ENCODE measurements at places on chromosomes 3 and 15.

DNA sequence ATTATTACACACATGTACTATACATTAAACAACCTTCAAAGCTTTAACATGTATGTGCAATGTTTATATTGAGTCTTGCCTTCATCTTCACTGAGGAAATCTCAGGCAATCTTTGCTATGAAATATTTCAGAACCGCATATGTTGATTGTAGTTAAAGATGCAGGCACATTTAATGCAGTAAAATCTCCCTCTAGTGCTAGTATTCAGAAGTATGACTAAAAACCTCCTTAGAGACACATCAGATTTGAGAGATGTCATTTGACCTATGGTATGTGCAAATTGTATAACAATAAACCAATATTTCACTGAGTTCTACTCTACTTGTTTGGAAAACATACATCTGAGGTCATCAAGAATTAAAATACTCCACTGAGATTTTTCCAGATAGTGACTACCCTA is 123.8 kb upstream of the C15orf61 start:
- H3K27me3 ChIP-seq: no peaks in the 10 kb centered on the region
- DNase-seq: no peak
- H3K27ac ChIP-seq: no peak overlapping the region
- no peaks in the 10 kb centered on the region for H3K36me3 ChIP-seq
- H3K4me1 ChIP-seq: no peaks in the 10 kb centered on the region

DNA sequence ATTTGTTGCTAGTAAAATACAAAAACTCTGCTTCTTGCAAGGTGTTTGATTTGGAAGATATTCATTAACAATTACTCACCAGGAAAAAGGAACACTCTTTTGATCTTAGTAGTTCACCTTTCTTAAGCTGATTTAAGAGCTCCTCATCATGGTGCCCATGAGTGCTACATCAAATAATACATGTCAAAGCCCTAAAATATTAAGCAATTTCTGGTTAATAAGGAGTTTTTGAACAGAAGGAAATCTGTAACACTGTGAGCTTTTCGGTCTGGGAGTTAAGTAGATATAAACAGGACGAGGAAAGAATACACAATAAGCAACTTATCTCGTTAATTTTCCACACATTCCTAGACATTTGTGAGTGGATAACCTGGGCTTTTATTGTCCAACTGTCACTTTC is 83.9 kb upstream of the DCBLD2 start:
- no peak overlapping the region for H3K4me3 ChIP-seq
- H3K27me3 ChIP-seq: no peaks in the 10 kb centered on the region
- no peak for DNase-seq
- H3K4me1 ChIP-seq: no peaks in the 10 kb centered on the region

DNA sequence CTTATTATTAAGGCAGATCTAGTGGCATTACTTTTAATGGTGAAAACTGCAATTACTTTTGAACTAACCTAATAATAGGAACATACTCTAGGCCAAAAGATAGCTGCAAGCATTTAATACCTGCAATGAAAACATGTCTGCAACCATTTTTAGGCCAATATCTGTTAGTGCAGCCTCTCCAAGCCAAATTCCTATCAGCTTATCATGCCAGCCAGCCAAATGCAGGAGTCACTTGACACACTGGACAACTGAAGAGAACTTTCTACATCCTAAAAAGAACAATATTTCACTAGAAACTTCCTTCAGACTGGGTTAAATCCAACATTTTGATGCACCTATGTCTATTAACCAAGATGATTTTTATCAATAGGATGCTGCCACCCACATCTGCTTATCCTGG is 33.8 kb downstream of the CCDC54 start:
- no peaks in the 10 kb centered on the region for H3K27me3 ChIP-seq
- no peak overlapping the region for H3K4me3 ChIP-seq
- DNase-seq: no peak
- no peak overlapping the region for H3K27ac ChIP-seq
- no peaks in the 10 kb centered on the region for H3K4me1 ChIP-seq

DNA sequence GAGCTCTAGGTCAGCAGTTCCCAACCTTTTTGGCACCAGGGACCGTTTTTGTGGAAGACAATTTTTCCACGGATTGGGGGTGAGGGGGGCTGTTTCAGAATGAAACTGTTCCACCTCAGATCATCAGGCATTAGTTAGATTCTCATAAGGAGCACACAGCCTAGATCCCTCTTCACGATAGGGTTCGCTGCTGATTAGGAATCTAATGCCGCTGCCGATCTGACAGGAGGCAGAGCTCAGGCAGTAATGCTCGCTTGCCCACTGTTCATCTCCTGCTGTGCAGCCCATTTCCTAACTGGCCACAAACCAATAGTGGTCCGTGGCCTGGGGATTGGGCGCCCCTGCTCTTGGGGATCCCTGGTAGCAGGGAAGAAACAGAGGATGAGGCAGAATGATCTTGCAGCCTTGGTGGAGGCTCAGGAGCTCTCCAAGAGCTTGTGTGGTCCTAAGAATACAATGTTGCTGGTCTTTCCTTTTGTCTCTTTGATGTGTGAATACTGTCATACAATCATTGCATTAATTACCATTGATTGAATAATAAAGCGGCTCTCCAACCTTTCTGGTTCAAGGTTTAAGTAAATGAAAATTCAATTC is 183.2 kb downstream of the FNDC3B start:
- no peaks in the 10 kb centered on the region for H3K4me1 ChIP-seq
- no peak for DNase-seq
- no peak overlapping the region for H3K4me3 ChIP-seq
- no peak overlapping the region for H3K27ac ChIP-seq

DNA sequence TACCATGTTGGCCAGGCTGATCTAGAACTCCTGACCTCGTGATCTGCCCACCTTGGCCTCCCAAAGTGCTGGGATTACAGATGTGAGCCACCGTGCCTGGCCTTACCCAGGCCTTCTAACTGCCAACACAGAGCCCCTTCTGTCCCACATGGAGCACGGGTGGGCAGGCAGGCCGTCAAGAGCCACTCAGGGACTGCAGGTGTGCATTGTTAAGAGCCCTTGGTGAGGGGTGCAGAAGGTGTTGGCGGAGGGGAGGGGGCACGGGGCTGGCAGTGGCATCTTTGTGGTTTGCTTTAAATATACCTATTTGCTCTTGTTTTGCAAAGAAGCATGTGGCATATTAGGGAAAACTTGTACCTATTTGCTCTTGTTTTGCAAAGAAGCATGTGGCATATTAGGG is 37.3 kb downstream of the SMAD6 start:
- DNase-seq: no peak
- H3K4me1 ChIP-seq: no peaks in the 10 kb centered on the region
- H3K4me3 ChIP-seq: no peak overlapping the region
- H3K27me3 ChIP-seq: no peaks in the 10 kb centered on the region
- no peaks in the 10 kb centered on the region for H3K36me3 ChIP-seq

DNA sequence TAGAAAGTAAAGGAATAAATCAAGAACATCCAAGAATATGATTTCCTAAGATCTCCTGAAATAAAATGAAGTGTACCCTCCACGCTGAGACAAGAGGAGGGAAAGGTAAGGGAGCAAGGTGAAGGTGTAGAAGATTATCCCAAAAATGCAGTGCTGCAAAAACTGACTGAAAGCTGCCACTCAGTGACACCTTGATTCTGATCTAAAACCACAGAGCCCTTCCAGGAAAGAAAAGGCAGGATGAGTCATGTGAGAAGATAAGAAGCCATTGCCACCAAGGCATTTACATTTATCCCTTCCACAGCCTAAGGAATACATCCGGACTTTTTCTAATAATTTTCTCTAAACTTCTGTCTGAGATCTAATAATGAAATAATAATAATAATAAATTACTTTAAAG is 49.9 kb downstream of the IGSF11 start:
- no peak overlapping the region for H3K4me3 ChIP-seq
- no peaks in the 10 kb centered on the region for H3K36me3 ChIP-seq
- H3K27ac ChIP-seq: no peak overlapping the region

DNA sequence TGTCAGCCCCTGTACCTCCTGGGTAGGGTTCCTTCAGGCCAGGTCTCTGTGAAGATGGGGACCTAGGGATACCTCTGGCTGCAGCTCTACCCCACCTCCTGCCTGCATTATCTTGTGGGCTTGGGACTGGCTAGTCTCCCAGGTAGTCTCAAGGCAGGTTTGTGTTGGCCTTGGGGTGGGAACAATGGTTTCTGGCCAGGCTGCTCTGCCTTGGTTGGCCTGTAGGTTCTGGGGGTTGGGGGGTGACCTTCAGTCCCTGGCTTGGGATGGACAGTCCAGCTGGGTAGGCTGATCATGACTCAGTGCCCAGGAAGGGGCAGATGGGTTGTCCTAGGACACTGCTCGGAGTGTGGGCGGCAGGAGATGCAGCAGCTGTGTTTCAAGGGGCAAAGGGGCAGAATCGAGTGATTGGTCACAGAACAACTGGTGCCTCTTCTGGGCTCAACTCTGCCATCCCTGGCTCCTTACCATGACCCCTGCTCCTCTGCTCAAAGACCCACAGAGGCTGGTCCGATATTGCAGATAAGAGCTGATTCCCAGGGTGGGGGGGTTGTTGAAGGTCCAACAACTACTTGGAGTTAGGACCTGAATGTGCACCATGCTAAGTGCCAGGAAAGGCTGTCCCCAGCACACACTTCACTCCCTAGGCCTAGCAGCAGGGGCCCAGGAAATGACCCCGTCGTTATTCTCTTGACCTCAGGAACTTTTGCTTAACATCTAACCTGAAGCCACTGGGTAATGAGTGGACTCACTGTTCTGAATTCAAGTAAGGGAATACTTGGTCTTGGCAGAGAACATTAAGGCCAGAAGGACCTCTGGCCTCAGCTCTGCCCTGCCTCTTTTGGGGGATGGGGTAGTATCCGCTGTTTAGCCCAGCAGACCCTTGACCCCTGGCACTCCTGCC is 18.1 kb upstream of the BSN start:
- no peak for DNase-seq
- H3K27ac ChIP-seq: no peak overlapping the region
- H3K4me1 ChIP-seq: peaks cover 7% of the 10 kb centered on the region
- H3K4me3 ChIP-seq: no peak overlapping the region
- peaks cover 16% of the 10 kb centered on the region for H3K36me3 ChIP-seq

DNA sequence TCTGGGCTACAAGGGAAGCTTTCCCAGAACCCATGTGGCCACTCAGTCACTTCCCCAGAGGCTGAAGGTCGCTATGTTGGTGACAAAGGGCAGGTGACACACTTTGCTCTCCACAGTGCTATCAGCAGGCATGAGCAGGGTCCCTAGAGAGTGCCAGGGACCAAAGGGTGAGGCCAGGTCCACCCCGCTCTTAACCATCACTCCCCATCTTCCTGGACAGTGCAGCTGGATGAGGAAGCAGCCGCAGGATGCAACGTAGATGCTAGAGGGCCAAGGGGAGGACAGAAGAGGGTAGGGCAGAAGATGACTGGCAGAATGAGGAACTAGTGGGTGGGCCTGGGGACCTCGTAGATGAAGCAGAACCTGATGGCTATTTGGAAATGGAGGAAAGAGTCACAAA is 13.6 kb upstream of the LTF start:
- DNase-seq: no peak
- no peaks in the 10 kb centered on the region for H3K36me3 ChIP-seq

GRCh38 chr3:174266476-174266875 is 592.7 kb upstream of the NAALADL2 start:
- no peak for DNase-seq
- H3K4me1 ChIP-seq: no peaks in the 10 kb centered on the region
- no peak overlapping the region for H3K27ac ChIP-seq
- H3K27me3 ChIP-seq: no peaks in the 10 kb centered on the region
- no peaks in the 10 kb centered on the region for H3K36me3 ChIP-seq
- no peak overlapping the region for H3K4me3 ChIP-seq

DNA sequence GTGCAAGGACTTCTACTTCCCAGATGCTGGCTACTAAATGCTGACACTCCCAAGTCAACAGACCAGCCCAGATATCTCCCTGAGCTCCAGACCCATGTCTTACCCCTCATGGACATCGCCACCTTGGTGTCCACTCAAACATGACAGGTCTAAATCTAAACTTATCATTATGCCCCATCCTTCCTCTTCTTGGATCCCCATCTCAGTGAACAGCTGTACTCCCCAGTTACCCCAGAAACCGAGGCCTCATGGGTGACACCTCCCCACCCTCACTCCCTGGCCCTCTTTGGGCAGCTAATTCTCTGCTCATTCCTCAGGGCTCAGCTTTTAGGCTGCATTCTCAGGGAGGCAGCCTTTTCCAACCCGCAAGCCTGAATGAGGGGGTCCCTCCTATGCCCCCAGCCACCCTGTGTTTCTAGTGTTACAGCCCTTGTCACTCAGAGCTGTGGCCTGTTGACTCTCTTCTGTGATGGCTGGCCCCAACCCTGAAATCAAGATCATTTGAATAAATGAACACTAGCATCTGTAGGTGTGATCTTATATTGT is 5.4 kb downstream of the EHD4 start:
- H3K27me3 ChIP-seq: no peaks in the 10 kb centered on the region
- H3K4me1 ChIP-seq: peaks cover 23% of the 10 kb centered on the region
- no peaks in the 10 kb centered on the region for H3K36me3 ChIP-seq
- H3K27ac ChIP-seq: no peak overlapping the region
- DNase-seq: no peak

GRCh38 chr3:71559578-71560162 is 23.9 kb downstream of the FOXP1 start:
- H3K27me3 ChIP-seq: no peaks in the 10 kb centered on the region
- no peak overlapping the region for H3K4me3 ChIP-seq
- no peaks in the 10 kb centered on the region for H3K36me3 ChIP-seq
- DNase-seq: no peak

GRCh38 chr3:11592445-11593298 is 51.0 kb downstream of the VGLL4 start:
- H3K4me3 ChIP-seq: no peak overlapping the region
- H3K4me1 ChIP-seq: no peaks in the 10 kb centered on the region
- DNase-seq: no peak
- no peak overlapping the region for H3K27ac ChIP-seq

GRCh38 chr3:170083343-170083742 is 45.5 kb downstream of the GPR160 start:
- DNase-seq: no peak
- H3K27ac ChIP-seq: no peak overlapping the region
- peaks cover 13% of the 10 kb centered on the region for H3K36me3 ChIP-seq
- no peaks in the 10 kb centered on the region for H3K4me1 ChIP-seq

GRCh38 chr3:53795176-53795575 is 51.0 kb downstream of the CHDH start:
- H3K4me1 ChIP-seq: no peaks in the 10 kb centered on the region
- no peak overlapping the region for H3K4me3 ChIP-seq
- H3K27ac ChIP-seq: no peak overlapping the region
- no peaks in the 10 kb centered on the region for H3K36me3 ChIP-seq
- DNase-seq: no peak

GRCh38 chr15:39690881-39691634 is 91.6 kb downstream of the FSIP1 start:
- no peak overlapping the region for H3K27ac ChIP-seq
- H3K4me3 ChIP-seq: no peak overlapping the region
- H3K27me3 ChIP-seq: no peaks in the 10 kb centered on the region
- no peaks in the 10 kb centered on the region for H3K4me1 ChIP-seq
- DNase-seq: no peak

Measured in effector memory CD4-positive, alpha-beta T cell (primary cell).